ENCODE measurements at places on chromosomes 1 and 21.

DNA sequence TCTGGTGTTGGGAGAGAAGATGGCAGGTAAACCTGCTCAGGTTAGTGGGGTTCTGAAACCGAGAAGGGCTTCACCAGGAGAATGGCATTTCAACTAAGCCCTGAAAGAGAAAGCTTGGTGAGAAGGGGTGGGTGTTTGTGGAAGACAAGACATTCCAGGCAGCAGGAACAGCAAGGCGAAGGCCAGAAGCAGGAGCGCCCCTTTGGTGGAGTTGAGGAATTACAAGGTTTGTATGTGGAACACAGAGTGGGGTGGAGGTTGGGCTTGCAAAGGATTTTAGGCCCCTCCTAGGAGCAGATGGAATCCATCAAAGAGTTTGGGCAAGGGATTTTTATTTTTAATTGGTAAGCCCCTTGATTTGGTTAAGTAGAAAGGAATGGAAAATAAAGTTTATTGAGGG is 24.8 kb upstream of the ELOA start:
- no peak for DNase-seq

GRCh38 chr21:17793246-17794123 is 25.7 kb downstream of the C21orf91 start:
- DNase-seq: peak; percentile 67

GRCh38 chr1:41894808-41895483 is 23.8 kb downstream of the HIVEP3 start:
- no peak for DNase-seq

- no peak for DNase-seq
Measured at GRCh38 chr1:234988155-234988517, 140.5 kb downstream of the TOMM20 start.

GRCh38 chr1:224718470-224719053 is 102.4 kb downstream of the CNIH3 start:
- DNase-seq: no peak

- no peak for DNase-seq
Measured at GRCh38 chr1:17890815-17891191, 135.7 kb downstream of the ACTL8 start.

- DNase-seq: no peak
Measured at GRCh38 chr1:115251856-115252255, 86.2 kb downstream of the NGF start.

DNA sequence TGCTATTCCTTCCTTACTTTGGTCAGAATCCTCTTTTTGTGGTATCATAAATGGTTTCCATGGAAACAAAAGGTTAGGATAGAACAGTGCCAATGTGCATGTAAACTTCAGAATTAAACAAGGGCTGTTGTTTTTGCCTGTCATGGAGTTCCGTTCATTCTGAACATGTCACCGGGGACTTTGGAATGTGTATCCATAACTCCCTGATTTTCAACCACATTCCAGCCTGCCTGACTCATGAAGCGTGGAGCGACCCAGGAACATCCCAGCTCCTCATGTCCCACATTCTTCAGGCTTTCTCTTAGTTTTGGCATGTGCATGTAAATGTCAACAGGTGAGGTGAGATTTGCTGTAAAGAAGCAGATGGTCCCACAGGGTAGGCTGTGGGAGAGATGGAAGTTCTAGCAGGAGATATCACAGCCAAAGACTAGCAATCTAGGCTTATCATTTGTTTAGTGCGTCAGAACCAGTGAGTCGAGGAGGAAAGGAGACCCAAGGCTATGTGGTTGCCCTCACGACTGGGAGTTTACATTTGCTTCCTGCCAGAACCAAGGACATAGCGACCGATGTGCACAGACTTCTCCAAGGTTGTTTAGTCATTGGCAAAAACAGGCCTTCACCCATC is 23.0 kb upstream of the DNAJC11 start:
- DNase-seq: no peak

DNA sequence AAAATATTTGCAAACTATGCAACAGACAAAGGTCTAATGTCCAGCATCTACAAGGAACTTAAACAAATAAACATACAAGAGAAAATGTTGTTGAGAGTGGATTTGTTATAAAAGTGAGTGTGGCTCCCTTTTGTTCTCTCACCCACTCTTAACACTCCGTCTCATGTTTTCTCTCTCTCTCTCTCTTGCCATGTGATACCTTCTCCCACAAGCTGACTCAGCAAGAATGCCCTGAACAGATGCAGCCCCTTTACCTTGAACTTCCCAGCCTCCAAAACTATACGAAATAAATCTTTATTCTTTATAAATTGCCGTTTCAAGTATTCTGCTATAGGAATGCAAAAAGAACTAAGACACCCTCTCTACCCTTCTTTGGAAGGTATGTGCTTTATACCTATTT is 234.1 kb downstream of the ADGRL2 start:
- no peak for DNase-seq

DNA sequence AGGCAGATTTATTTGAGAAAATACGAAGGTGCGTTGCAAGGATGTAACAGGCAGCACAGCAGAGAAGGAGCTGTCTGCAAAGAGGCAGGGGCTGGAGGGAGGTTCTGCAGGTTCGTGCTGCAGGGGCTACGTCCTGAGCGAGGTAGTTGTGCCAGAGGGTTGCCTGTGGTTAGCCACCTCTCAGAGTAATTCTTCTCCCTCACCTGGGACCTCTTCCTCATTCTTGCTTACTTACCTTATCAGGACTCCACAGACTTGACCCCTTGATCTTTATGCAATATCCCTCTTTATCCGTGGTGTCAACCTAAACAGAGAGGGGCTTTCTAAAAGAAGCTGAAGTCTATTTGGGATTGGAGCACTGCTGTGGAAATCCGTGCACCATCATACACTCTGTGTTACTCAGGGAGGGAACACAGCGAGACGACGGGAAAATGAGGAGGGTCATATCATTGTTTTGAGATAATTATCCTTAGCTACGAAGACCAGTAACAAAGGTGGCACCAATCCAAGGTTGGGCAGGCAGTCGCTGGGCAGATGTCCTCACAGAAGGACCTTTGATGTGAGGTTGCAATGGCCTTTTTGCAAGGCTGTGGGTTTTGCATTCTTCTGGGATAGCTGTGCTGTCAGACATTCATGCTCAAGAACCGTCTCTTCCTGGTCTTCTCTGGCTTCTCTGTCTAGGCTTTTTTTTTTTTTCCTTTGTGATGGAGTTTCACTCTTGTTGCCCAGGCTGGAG is 82.8 kb downstream of the WDR4 start:
- no peak for DNase-seq

DNA sequence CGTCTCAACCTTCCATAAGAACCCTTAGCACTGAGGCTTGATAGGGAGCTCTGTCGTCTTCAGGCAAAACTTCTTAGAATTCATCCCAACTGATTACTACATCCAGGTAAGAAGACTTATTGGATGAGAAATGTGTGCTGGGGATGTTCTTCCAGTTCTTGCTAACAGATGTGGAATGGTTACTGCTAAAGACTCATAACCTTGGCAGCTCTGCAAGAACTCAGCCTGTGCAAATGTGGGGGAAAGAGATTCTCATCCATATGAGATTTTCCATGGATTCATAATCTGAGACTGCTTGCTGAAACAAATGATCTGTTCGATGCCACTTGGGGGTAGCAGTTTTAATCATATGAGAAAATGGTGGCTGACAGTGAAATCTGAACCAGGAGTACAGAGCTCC is 48.2 kb downstream of the NTPCR start:
- DNase-seq: no peak

- no peak for DNase-seq
Measured at GRCh38 chr1:27548858-27549719, 54.9 kb downstream of the AHDC1 start.

GRCh38 chr1:37998913-37999429 is 6.3 kb downstream of the FHL3 start:
- no peak for DNase-seq

GRCh38 chr1:91374086-91374485 is 30.6 kb downstream of the HFM1 start:
- no peak for DNase-seq

GRCh38 chr1:89904219-89904980 is 83.6 kb downstream of the LRRC8D start:
- no peak for DNase-seq

DNA sequence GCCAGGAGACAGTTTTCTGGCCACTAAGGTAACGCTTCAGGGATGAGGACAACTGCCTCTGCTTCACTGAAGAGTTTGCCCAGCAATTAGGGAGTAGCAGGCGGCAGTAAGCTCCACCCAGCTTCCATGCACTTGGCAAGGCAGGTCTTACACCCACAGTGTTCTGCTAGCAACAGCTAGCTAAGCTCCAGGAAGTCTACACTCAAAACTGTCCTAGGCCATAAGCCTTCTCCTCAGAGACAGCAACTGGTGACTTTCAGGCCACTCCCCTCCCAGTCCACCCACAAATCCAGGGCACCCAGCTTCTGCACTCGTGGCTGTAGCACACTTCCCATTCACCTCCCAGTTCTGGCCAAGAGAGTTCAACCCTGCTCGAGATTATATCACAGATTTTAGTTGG is 47.3 kb downstream of the KMO start:
- no peak for DNase-seq

- DNase-seq: no peak
Measured at GRCh38 chr1:81142099-81142826, 658.5 kb upstream of the ADGRL2 start.

- no peak for DNase-seq
Measured at GRCh38 chr1:186139701-186140100, 235.4 kb downstream of the TPR start.

DNA sequence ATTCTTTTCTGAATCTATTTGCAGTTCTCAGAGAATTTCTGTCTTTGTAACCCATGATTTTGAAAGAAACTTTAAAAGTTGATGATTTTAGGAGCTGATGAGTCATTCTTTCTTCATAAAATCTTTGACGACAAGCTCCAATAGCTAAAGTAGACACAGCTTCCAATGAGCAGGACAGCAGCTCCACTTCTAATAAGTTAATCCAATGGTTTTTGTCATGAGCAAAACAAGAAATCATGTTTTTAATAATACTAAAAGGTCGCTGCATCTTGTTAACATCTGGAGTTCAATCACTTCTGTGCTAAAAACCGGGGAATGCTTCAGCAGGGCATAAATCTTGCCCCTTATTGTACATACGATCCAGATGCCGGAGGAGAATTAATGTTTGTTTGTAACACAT is 48.9 kb upstream of the GORAB start:
- no peak for DNase-seq

DNA sequence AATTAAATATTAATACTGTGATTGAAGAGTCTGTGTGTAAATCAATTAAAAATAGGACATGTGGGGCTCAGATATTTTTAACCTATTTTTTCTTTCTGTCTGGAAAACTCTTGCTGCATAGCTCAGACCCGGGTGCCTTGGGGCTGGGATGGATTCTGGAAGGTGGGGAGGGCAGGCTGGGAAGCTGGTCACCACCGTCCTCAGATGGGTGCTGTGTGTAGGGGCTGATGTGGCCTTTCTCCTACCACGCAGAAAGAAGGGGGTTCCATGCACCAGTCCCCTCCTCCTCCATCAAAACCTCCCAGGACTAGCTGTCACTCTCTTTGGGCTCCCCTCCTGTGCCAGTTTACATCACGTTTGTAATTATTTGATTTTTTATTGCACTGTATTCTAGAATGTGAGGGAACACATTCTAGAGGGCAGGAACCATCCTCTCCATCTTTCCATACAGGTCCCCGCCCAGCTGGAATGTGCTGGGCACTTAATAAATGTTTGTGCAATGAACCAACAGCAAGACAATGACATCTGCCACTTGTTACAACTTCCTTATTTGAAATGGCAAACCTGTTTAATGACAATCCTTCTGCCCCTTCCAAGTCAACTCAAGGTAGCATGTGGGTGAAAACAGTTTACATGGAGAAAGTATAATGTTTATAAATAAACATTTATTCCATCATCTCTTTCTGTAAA is 104.3 kb downstream of the EDEM3 start:
- no peak for DNase-seq

- no peak for DNase-seq
Measured at GRCh38 chr21:15763359-15763758, 33.6 kb downstream of the USP25 start.

DNA sequence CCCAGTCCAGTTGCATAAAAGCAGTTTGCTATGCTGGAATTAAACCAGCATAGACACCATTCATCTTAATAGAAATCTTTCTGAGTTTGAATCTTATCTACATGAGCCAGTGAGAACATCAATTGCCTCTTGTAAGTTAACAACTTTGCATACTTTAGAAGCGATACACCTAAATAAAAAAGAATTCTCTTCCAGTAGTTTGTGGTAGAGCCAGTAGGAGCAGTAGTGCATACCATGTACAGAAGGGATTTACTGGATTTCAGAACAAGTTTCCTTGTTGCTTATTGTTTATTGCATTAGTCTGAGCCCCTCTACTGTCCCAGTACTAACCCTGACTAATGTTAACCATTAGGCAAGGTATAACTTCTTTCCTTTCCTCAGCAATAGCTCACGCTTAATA is 313.1 kb downstream of the TGFB2 start:
- DNase-seq: no peak

- DNase-seq: no peak
Measured at GRCh38 chr1:168288311-168289052, 7.8 kb downstream of the TBX19 start.

GRCh38 chr21:36166705-36167104 is 10.1 kb downstream of the DOP1B start:
- DNase-seq: no peak

GRCh38 chr1:198316546-198317100 is 159.8 kb downstream of the NEK7 start:
- DNase-seq: no peak

- no peak for DNase-seq
Measured at GRCh38 chr1:233482388-233482787, 131.5 kb upstream of the KCNK1 start.

DNA sequence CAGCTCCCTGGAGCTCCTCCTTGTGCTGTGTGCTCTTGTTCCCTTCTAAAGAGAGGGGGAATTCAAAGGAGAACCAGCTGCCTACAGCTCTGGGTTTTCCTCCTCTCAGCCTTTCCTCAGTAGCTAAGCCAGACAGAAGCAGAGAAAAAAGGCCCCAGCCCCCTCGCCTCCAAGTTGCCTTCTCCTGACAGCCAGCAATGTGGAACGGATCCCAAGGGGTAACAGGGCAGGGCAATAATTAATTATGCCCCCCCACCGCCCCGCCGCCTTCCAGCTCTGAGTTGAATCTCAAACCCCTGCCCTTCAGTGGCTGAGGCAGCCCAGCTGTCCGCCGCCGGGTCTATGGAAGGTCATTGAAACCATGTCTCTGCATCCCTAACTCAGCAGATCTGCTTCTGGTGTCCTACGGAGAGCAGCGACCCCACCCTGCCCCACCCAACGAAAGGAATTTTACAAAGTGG is 69.0 kb upstream of the GOLT1A start:
- no peak for DNase-seq

DNA sequence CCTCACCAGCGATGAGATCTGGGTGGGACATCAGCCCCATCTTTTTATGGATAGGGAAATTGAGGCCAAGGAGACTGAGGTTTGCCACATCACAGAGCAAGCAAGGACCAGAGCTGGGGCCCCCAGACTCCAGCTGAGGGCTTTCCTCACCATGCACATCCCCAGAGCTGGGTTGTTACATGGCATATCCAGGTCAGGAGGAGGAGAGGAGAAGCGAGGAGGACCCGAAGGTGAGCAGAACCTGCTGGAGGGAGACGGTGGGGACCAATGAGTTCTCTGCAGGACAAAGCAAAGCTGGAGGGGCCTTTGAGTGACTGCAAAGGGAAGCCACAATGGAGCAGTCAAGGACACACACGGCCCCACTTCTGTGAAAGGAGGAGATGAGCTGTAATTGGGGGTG is 255.5 kb upstream of the CSF3R start:
- DNase-seq: no peak

- peak; percentile 9 for DNase-seq
Measured at GRCh38 chr1:92877081-92877711, 45.4 kb downstream of the RPL5 start.
